Cortex of kidney (tissue), 1 donor: ENCODE measurements at places on chromosomes 1 and 21.

DNA sequence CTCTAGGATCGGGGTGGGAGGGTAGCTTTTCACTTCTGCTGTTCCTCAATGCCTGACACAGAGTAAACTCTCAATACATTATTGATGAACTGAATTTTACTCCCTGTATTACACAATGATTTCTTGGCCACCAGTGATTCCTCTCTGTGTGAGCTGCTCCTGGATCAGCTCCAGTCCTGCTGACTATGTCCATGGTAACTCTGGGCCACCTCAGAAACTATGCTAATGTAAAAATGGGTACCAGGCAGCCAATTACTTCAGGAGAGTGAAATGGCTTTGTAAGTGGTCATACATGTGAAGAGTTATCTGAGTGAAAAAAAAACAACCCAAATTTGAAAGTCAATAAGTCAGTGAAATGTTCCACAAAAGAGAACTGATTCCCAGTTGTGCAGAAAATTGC, 311.0 kb downstream of the KCNH1 start:
- DNase-seq = no peak

DNA sequence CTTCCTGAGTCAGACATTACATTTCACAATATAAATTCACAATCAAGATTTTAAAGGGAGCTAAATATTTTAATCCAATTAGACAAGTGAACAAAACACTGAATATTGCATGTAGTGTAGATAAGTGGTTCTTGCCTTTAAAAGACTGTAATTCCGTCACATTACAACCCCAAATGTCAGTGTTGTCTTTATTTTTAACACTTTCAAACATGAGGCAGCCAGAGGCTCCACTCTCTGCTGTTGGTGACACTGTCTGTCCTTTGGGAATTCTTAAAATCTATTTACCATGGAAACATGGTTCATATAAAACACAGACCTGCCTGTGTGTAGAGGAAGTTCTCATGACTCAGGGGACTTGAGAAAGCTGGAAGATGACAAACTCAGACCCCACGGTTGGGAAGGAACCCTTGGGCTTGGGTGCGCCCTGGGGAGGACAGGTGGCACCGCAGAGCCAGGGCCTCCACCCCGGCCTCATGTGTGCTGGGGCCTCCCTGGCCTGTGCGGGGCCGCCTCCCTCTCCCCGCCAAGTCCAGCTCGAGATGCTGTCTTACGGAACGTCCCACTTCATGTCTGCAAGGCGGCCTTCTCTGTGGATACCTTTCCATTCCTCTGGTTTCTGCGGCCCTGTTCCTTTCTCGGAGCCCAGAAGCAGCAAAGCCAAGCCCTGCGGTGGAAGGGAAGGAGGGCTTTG, 239.0 kb downstream of the SDCCAG8 start:
- no peak for DNase-seq

GRCh38 chr1:95583661-95584210, 349.7 kb downstream of the RWDD3 start:
- DNase-seq = no peak

DNA sequence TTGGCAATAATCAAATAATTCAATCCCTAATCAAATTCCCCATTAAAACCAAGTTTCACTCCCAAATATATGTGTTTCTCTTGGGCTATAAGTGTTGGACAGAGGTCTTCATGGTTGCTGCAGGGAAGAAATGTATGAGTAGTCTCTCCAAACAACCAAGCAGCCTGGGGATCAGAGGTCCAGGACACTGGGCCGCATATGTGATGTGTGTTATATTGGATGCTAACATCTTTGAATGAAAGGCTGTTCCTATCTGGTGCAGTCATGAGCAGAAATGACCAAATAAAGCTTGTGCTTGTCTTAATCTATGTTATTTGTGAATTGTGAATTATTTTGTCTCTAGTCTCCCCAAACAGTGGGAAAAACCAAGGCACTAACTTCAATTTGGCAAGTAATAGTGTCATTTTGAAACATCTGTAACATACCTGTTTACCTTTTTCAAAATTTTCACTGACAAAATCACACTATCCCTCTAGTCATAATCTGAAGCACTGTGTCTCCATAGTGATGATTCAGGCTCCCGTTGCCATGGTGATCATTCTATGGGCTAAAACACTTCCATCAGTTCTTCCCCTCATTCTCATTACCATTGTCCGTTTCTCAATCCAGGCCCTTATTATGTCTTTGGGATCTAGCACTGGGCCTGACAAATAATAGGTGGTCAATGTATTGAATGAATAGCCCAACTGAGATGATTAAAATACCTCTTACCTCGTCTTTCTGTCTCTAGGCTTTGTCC, 12.5 kb upstream of the TADA1 start:
- no peak for DNase-seq

- no peak for DNase-seq
Measured at GRCh38 chr1:97200595-97200994, 479.0 kb downstream of the PTBP2 start.

DNA sequence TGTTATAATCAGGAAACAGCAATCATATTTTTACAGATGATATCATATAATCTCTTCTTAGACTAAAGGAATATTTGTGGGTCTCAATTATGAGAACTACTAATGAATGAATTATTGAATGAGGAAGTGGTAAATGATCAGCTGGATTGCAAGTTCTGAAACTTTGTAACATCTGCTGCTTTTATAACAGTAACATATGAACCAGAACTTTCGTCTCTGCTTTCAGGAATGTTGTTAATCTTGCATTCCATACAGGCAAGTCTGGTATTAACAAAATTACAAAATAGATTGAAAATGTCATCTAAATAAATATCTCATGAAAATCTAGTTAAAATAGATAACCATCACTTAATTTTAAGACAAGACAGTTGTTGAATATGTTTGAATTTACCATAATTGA, 110.5 kb upstream of the COL11A1 start:
- DNase-seq = no peak

DNA sequence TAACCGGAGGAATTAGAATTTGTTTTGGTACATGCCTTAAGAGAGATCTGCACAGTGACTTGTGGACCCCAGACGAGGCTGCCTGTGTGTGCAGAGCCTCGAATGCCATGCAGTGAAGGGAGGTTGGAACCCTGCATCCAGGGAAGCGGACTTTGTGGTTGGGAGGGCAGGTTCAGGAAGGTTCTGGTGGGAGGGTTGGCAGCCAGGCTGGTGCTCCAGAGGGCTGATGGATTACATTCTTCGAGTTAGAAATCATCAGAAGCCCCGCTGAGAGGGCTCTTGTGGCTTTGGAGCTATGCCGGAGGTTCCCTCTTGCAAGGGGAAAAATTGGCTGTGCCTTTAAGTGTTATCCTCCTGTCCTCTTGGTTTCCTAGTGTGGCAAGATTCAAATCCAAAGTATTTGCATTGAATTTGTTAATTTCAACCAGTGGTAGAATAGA, 21.1 kb downstream of the ROR1 start:
- no peak for DNase-seq

- DNase-seq = no peak
Measured at GRCh38 chr1:82807563-82807962, 1006.8 kb downstream of the ADGRL2 start.

GRCh38 chr1:227043755-227044154, 103.7 kb downstream of the COQ8A start:
- no peak for DNase-seq

DNA sequence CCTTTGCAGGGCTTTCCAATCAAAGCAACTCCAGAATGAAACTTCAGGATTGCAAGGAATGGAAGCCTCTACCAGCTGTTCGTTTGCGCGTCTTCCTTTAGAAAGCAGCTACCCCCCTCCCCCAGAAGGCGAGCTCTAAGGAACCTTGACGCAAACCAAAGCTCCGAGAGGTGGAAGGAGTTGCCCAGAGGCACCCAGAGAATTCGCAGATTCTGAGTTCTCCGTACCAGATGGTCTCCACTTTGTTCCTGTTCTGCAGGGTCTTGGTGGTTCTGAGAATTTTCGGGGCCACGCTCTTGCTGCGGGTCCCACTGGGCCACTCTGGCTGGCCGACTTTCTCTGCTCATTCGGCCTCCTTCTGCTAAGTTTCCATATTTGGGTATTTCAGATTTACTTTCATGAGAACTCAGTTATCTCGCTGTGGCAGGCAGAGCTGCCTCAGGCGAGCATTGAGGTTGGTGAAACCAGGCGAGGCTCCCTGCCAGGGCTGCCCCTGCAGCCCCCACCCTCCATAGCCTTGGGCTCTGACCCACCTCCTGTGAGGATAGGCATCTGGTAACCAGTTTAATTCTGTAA, 801 bp downstream of the TRAF5 start:
- no peak for DNase-seq

DNA sequence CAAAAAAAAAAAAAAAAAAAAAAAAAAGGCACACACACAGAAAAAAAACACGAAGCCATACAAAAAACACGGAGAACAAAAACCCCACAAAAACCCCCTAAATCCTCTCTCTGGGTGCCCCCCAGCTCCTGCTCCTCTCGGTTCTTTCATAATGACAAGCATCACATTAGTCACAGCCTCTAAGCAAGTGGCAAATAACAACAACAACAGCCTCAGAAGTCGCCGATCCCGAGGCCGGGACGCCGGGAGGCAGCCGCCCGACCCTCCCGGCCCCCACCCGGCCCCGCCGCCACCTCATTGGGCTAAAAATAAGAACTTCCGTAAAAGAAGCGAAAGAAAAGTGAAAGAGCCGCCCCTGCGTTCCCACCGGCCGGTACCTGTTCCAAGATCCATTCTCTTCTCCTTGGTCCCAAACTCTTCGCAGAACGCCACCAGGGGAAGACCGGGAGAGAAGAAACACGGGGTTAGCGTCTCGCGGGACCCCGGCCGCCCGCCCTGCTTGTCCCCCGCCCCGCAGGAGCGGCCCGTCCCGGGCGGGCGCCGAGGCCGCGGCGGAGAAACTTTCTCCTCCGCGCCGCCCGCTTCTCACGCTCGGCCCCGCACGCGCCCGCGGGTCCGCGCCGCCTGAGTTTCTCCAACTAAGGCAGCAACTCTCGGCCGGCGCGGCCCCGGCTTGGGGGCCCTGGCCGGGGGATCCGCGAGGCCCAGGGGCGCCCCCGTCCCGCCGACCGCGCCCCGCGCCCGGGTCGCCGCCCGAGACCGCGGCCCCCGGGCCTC, 102.8 kb downstream of the CASZ1 start:
- DNase-seq = no peak

DNA sequence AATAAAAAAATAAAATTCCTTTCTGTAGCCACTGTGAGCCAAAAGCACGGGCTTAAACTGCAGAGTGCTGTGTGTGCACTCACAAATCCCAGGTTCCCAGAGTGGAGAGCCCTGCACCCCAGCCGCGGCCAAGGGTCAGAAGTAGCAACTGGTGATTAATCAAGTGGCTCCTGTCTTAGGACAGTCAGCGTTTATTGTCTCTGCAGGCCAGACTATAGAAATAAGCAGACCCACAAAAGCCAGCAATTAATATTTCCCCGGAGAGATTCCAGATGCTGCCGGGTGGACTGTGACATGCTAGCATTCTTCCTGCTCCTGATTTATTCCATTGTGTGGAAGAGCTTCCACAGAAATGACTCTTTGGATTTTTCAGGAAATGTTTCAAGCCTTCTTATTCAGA, 412.2 kb downstream of the KIF26B start:
- DNase-seq = no peak

- no peak for DNase-seq
Measured at GRCh38 chr1:63848733-63849132, 74.9 kb downstream of the ROR1 start.

- DNase-seq = no peak
Measured at GRCh38 chr1:91611483-91611917, 110.8 kb downstream of the CDC7 start.

DNA sequence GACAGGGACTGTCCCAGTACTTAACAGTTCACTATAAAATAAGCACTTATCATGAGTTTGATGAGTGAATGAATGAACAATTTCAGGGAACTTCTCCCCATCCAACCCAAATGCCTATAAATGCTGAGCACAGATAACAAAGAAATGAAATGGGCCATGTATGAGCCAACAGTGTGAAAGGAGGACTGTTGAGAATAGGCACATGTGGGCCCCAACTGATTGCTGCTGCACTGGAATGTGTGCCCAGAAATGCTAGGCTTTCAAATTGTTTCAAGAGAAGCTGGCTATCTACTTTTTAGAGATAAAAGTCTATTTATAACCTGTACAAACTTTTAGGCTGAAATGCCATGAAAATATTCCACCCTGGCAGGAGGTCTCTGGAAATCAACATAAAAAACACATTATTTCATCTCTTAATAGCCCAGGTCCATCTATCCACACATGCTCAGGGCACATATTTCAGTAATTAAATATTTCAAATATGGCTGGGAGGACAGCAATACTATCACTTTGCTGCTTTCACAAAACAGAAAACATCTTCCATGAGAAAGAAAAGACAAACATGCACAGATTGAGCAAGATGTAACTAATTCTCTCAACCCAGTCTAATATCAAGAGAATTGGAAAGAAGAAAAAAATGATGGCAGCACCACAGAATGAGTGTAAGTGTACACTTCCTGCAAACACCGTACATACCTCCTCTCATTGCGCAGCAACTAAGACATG, 49.8 kb downstream of the COLGALT2 start:
- no peak for DNase-seq

- no peak for DNase-seq
Measured at GRCh38 chr1:30768830-30769718, 11.5 kb upstream of the LAPTM5 start.

DNA sequence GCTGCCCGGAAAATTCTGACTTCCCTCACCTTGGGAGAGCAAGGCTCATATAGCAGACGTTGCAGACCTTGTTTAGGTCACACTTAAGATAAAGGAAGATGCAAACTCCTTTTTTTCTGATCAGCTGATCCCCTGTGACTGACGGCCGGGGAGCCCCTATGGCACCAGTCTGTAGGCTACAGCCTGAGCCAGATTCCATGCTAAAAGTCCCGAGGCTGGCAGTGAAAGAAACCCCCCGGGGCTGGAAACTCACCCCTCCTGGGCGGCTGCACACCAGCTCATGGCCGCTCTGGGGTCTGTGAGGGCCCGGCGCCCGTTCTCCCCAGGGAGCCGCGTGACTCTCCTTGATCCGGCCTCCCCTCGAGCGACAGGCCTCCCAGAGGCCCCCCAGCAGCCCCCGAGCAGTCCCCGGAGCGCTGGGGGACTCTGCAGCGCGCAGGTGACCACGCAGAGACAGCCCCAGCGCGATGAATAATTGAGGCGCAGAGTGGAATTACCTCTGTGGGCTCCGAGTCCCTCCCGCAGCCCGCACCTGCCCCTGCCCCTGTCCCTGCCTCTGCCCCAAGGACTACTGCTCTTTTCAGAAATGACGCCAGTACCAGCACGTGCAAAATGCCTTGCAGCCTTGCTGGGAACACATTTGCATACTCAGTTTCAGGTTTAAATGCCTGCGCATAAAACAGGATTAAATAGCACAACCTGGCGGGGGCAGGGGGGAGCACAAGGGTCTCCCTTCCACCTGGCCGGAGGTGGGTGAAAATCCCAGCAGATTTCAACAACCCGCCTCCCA, 62.6 kb upstream of the CLDN14 start:
- DNase-seq = no peak

GRCh38 chr1:204874274-204874673, 3.6 kb downstream of the NFASC start:
- DNase-seq = no peak

GRCh38 chr1:44934791-44935190, 51.6 kb downstream of the EIF2B3 start:
- DNase-seq = no peak

GRCh38 chr1:25800703-25801377, 847 bp downstream of the SELENON start:
- no peak for DNase-seq

- no peak for DNase-seq
Measured at GRCh38 chr1:243471026-243471685, 215.3 kb downstream of the SDCCAG8 start.
